ENCODE measurements at places on chromosomes 4 and X. TPM values are rescaled to one million over a fixed set of nuclear protein-coding genes. Genes with fewer than 3 reads are reported as not detected.
A peak's percentile ranks its signal among the peaks of the same experiment; 100 is the strongest.

The CBLL2 gene
- not detected for total RNA-seq

GRCh38 chr4:139153411-139154133 is 23.4 kb downstream of the ELF2 start:
- no peak for DNase-seq
- H3K36me3 ChIP-seq = no peaks in the 10 kb centered on the region
- no peak overlapping the region for H3K27ac ChIP-seq
- H3K4me3 ChIP-seq = no peak overlapping the region
- no peaks in the 10 kb centered on the region for H3K4me1 ChIP-seq

DNA sequence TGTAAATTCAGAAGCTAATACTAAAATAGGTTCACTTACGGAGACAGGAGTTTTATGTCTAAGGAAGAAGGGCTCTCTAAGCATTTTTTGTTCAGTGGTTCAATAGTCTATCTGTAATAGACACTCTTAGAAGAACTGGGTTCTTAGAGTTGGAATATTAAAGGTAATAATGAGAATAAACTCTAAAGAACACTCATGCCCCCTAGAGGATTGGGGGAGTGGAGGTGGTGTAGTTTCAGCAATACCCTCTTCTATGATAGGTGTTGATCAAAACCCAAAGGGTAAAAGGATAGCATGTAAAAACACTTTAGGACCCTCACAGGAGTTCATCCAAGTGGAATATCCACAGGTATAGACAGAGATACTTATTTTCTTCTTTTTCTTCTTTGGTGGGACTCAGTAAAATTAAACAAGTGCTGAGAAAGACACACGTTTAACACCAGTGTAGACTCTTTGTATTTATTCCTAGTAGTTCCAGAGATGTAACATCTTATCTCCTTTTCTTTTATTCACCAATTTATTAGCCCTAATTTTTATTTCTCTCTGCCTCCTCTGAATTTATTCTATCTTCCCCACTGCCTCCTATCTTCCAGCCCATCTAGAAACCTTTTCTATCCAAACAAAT is 25.7 kb upstream of the MND1 start:
- peak; percentile 33 for DNase-seq
- no peak overlapping the region for H3K4me3 ChIP-seq
- no peak overlapping the region for H3K27ac ChIP-seq

DNA sequence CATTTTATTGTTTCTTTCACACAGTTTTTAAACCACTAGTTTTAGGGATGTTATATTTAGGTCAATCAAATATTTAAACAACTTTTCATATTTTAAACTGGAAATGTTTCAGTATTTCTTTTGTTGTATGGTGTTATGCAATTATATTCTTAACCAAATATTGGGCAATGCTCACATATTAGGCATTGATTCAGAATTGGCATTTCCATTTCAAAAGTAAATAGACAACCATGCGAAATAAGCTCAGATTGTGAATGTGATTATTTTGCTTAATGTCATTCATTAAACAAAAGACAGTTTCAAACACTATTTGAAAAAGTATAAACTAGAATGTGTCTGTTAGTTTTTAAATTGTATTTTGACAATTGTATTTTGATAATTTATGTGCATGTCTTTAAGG is 36.9 kb downstream of the ARAP2 start:
- H3K4me3 ChIP-seq = no peak overlapping the region
- H3K4me1 ChIP-seq = peaks cover 15% of the 10 kb centered on the region
- no peak for DNase-seq
- no peaks in the 10 kb centered on the region for H3K27me3 ChIP-seq

DNA sequence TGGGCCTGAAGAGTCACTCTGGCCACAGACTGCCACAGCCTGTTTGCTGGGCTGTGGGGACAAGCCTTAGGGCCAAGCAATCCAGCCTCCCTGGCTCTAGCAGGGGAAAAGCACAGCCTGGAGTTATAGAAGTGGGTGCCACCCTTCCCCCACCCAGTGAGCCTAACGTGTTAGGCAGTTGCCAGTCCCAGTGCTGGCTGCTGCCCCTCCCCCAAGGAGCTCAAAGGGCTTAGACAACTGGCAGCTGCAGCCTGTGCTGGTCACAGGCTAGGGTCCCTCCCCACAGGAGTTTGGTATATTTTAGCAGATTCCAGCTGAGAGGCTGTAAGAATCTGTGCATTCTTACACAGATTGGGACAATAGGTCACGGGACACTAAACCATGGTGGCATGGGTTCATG is 370.3 kb upstream of the FGF16 start:
- no peak for DNase-seq
- H3K27ac ChIP-seq = no peak overlapping the region
- H3K36me3 ChIP-seq = no peaks in the 10 kb centered on the region
- H3K4me3 ChIP-seq = no peak overlapping the region

The CFAP99 gene
- total RNA-seq = 0.20 TPM

GRCh38 chr4:80295826-80296225 is 29.4 kb downstream of the FGF5 start:
- H3K4me1 ChIP-seq = no peaks in the 10 kb centered on the region
- peaks cover 6% of the 10 kb centered on the region for H3K27me3 ChIP-seq
- DNase-seq = no peak
- H3K4me3 ChIP-seq = no peak overlapping the region
- no peak overlapping the region for H3K27ac ChIP-seq

DNA sequence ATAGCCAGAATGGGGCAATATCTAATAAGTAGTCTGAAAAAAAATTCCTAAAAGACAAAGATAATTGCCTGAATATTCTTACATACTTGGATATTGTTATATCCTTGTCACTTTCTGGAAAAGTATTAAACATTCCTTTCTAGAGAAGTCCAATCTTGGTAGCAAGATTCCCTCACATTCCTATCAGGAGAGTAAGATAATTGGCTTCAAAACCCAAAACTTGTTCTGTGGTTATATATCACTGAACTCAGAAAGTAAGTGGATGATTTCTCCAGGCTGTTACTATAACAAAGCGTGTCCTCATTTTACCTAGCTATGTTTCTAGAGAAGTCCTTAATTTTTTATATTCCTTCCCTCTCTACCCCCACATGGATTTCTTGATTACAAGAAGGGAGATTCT is 46.0 kb upstream of the TEX13A start:
- H3K4me1 ChIP-seq = no peaks in the 10 kb centered on the region
- no peak overlapping the region for H3K27ac ChIP-seq
- no peaks in the 10 kb centered on the region for H3K36me3 ChIP-seq
- no peak for DNase-seq
- no peaks in the 10 kb centered on the region for H3K27me3 ChIP-seq

The LRCH2 gene
- total RNA-seq = not detected

- no peak for DNase-seq
- peaks cover 4% of the 10 kb centered on the region for H3K27me3 ChIP-seq
- no peaks in the 10 kb centered on the region for H3K36me3 ChIP-seq
- H3K4me3 ChIP-seq = no peak overlapping the region
These were observed 114.3 kb upstream of the TEX13C start for GRCh38 chrX:125205133-125205917.

DNA sequence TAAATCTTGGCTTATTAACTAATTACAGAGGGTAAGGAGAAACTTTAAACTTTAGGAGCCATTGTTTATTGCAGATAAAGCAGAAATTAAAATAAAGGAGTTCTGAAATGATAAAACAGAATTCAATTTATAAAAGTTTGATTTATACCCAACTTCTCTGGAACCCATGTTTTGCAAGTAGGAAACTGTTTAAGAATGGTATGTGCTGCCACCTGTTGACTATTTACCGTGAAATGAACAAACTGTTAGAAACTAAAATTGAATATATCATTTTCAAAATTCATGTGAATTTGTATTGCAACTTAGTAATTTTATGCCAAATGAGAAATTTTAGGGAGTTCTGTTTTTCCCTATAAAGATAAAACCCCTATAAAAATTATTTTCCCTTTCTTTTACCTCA is 11.0 kb upstream of the TBC1D8B start:
- H3K4me3 ChIP-seq = no peak overlapping the region
- no peaks in the 10 kb centered on the region for H3K4me1 ChIP-seq
- no peaks in the 10 kb centered on the region for H3K36me3 ChIP-seq
- no peak for DNase-seq

DNA sequence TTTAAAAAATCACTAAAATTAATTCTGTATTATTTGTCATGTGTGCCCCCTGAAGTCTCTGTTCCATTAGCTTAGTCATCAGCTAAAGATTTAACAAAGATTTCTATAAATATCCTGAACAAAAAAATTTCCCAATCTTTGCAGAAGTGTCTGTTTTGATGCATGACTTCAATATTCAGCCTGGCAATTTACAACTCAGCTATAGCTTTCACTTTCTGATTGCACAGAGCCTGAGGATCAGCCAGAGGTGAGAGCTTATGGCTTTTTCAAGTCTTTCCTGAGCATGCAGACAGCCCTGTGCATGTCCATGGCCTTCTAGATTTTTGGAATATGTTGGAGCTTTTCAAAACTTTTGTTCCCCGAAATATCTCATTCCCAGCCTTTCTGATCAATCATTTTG is 420.1 kb downstream of the ZNF674 start:
- no peaks in the 10 kb centered on the region for H3K27me3 ChIP-seq
- DNase-seq = no peak

The PDZD11 gene
- 18.7 TPM for total RNA-seq

GRCh38 chr4:64784125-64784524 is 374.9 kb upstream of the TECRL start:
- no peak overlapping the region for H3K4me3 ChIP-seq
- no peaks in the 10 kb centered on the region for H3K4me1 ChIP-seq
- H3K27ac ChIP-seq = no peak overlapping the region
- H3K27me3 ChIP-seq = no peaks in the 10 kb centered on the region
- no peaks in the 10 kb centered on the region for H3K36me3 ChIP-seq

Measured in CD4-positive, CD25-positive, alpha-beta regulatory T cell (primary cell).